ENCODE measurements at places on chromosomes 4 and X.
A peak's percentile ranks its signal among the peaks of the same experiment; 100 is the strongest.

DNA sequence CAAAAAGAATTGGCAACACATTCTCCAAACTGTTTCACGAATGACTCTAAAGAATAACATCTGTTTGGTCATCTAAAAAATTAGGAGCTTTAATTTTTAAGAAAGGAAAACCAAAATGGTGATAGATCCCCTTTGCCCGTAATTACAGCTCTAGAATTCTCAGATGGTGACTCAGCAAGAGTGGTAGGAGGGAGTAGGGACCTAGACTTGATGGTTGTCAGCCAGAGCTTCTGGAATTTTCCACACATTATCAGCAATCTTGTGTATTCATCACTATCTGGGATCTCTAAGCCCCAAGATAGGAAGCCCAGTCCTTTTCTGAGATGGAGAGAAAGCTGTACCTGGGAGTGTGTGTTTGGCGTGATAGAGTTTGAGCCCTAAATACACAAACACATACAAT is 103.9 kb upstream of the RAB40AL start:
- no peak for DNase-seq

GRCh38 chr4:41787931-41788330 is 39.4 kb upstream of the PHOX2B start:
- DNase-seq: no peak

DNA sequence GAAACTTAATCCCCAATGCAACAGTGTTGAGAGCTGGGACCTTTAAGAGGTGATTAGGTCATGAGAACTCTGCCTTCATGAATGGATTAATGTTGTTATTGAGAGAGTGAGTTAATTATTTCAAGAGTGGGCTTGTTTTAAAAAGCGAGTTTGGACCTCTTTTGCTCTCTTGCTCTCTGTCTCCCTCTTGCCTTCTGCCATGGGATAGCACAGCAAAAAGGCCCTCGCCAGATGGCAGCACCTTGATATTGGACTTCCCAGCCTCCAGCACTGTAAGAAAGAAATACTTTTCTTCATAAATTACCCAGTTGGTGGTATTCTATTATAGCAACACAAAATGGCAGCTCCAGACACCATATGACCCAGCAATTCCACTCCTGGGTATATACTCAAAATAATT is 7.0 kb upstream of the ATP6AP2 start:
- DNase-seq: no peak

DNA sequence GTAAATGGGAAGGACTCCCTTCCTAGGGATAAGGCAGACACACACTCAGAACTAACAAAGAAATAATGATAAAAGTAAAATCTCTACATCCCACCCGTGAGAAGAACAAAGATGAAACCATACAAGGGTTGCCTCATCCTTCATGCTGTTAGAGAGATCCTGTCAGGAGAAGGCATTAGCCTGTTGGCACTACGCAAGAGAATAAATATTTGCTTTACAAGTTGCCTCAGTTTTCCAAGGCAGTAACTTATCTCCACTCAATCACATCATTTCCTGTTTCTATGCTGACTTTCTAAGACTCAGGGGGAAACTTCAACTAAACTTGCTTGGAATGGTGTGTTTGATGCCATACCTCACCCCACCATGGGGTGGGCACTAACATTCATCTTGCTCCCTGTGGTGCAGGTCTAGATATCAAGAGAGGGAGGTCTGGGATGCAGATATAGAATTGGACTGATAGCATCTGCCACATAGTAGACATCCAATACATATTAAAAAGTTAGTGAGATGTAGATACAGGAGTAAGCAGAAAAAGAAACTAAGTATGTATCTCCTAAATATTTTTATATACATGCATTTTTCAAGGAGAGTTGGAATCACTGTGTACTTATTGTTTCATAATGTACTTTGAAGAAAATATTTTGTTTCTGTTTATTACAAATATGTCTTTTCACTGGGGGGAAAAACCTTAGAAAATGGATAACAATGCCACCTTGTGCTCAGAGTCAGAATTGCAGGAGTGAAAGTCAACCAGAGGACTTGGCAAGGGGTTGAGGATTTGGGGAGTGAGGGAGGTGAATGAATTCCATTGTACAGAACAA is 57.2 kb upstream of the BEX4 start:
- peak; percentile 15 for DNase-seq

GRCh38 chr4:159434114-159434870 is 331.4 kb downstream of the RAPGEF2 start:
- DNase-seq: no peak

- no peak for DNase-seq
Observed at GRCh38 chrX:10028283-10029104, 61.3 kb downstream of the CLDN34 start.

DNA sequence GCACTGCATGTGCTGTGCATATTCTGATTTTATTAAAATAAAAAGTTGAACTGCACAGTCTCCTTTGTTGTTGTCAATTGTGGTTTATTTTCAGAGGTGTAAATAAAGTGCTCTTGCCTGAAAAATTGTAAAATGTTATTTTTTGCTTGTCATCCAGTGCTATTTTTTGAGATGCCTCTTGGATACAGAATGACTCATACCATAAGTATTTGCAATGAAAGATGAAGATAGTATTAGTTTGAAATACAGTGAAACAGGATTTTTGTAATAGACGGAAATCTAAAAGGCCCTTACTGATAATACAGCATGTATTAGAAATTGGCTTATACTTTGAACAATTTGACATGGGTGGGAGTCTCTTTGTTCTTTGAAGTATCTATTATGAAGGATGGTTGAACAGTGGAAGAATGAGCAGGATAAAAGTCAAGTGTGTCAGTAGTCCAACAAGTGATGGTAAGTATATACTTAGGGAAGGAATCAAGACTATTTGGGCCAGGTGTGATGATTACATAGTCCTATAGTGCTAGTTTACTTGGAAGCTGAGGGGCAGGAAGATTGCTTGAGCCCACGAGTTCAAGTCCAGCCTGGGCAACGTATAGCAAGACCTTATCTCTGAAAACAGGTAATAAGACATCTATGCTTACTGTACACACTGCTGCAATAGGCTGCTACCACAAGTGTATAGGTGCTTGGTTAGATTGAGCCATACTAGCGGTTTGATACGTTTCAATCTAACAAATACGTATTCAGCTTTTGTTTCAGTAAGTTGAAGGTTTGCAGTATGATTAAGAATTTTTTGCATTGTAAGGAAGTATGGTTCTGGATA is 16.4 kb downstream of the DDX3X start:
- no peak for DNase-seq

GRCh38 chr4:38309471-38309870 is 349.3 kb downstream of the PTTG2 start:
- no peak for DNase-seq

DNA sequence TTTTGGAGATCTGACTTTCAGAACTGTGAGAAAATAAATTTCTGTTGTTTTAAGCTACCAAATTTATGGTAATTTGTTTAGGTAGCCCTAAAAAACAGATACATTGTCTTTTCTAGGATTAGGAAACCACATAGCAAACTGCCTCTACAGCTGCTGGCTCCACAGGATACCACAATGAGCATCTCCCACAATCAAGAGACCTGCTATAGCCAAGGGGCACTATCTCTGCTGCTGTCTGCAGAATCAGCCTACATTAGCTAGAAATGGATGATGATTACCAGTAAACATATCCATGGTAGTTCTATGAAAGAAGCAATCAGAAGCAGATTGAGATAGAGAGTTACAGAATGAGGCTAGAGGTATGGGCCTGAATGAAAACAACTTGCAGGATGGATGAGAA is 244.4 kb upstream of the NDST4 start:
- no peak for DNase-seq

GRCh38 chr4:21184788-21185187 is 484.5 kb downstream of the PACRGL start:
- DNase-seq: no peak

DNA sequence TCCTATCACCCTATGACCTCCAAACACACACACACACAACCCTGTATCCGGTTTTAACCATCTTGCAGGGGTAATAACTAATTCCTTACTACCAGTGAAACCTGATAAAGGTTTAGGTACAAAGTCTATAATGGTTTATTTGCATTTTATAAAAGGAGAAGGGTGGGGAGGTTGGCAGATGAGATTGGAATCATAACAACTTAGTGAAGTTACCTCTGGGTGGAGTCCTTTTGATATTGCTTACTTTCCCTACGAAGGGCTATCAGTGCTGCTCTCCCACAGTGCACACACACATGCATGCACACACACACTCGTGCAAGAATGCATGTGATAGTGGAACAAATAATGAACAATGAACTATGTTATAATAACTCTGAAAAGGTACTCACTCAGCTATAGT is 56.1 kb downstream of the CCSER1 start:
- no peak for DNase-seq

DNA sequence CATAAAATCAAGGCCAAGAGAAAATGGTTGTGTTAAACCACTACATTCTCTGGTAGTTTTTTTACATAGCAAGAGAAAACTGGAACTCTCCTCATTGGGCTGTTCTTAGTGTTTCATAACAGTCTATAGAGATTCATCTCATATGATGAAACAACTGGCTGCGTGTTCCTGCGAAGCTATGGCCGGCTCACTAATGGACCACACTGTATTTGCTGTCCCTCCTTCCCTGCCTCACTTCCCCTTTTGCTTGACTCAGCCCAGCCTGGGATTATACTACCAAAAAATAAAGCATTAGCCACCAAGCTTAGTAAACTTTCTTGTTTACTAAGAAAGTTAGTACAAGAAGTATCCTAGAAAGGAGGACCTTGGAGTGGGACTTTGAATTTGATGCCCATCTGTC is 31.6 kb upstream of the LSM6 start:
- no peak for DNase-seq

DNA sequence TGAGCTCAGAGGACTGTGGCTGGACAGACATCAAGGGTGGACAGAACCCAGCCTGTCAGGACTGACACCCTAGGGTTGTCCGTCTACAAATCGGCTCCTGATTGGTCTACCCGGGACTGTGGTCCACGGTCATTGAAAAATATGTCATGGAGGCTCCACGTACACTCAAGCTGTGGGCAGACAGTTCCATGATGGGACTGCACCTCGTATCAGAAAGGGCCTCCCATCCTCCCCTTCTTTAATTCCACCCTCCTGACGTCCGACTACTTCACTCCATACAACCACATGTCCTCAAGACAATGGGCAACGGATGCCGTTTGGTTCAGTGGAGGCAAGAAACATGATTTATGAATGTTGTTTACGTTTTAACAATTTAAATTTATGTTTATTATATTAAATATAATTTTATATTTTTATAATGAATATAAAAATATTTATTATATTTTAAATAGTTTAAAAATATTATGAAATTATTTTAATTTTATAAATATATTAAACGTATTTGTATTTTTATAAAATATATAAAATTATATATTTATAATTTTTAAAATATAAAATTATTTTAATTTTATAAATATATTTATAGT is 58.0 kb upstream of the SHOX start:
- no peak for DNase-seq

- DNase-seq: no peak
Observed at GRCh38 chrX:120000490-120001246, 57.1 kb upstream of the NKAP start.
